ENCODE measurements at places on chromosomes 3 and 15.

- DNase-seq = no peak
These were observed 104.9 kb upstream of the MANF start for GRCh38 chr3:51280176-51280575.

GRCh38 chr3:143429628-143430514 lies 310.3 kb downstream of the CHST2 start:
- no peak for DNase-seq

DNA sequence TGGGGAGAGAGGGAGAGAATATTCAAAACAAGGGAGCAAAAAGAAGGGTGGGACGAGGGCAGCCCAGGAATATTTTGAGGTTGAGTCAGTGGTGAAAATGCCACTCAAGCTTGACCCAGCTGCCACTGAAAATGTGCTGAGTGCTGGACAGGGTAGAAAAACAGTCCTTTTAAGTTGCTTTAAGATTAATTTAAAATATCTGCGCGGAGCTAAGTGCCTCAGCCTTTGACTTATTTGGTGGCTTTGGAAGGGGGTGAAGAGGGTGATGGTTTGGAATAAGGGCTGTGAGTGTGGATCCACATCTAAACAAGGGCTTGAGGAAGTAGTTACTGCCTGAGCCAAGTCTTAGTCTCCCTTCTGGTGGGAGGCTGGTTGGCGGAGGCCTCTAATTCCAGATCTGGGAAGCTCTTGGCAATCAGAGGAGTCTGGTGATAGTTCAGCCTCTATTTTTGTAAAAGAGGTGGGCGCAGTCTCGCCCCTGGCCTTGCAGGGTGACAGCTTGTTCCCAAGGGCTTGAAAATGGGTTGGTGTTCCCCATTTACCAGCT lies 280.8 kb upstream of the ROPN1 start:
- DNase-seq = peak; percentile 15

GRCh38 chr3:141969711-141970110 lies 93.3 kb downstream of the ATP1B3 start:
- DNase-seq = no peak

DNA sequence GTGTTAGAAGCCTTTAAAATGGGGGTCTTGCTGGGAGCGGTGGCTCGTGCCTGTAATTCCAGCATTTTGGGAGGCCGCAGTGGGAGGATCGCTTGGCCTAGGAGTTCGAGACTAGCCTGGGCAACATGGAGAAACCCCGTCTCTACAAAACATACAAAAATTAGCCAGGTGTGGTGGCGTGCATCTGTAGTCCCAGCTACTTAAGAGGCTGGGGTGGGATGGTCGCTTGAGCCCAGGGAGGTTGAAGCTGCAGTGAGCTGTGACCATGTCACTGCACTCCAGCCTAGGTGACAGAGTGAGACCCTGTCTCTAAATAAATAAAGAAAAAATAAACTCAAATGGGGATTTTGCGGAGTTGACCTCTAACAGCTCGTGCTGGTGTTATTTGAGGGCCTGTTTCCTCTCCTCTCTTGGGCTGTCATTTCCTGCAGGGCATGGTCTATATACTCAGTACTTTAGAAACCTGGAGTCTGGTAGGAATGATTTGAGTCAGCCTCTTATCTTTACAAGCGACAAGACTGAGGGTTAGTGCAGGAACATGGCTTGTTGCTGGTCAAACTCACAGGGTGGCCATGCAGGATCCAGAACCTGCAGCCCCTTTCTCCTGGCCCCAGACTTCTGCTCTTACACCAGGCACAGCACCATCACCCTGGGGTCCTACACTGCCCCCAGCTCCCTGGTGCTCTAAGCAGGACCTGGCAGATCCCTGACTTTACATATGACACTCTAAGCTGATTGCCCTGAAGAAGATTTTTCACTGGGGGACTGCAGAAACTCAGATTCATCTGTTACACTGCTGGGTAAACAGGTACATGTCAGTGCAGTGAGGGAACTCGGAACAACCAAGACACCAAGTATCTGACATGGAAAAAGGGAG lies 15.1 kb downstream of the EHD4 start:
- no peak for DNase-seq

- DNase-seq = no peak
These were observed 137.9 kb downstream of the UACA start for GRCh38 chr15:70625438-70625837.

- DNase-seq = no peak
These were observed 129.5 kb upstream of the ACP3 start for GRCh38 chr3:132187746-132188145.

GRCh38 chr3:158539414-158540014 lies 31.5 kb upstream of the MLF1 start:
- peak; percentile 7 for DNase-seq

- no peak for DNase-seq
These were observed 226.1 kb upstream of the BHLHE40 start for GRCh38 chr3:4753073-4753691.

GRCh38 chr3:9180764-9181117 lies 68.7 kb downstream of the SRGAP3 start:
- no peak for DNase-seq

DNA sequence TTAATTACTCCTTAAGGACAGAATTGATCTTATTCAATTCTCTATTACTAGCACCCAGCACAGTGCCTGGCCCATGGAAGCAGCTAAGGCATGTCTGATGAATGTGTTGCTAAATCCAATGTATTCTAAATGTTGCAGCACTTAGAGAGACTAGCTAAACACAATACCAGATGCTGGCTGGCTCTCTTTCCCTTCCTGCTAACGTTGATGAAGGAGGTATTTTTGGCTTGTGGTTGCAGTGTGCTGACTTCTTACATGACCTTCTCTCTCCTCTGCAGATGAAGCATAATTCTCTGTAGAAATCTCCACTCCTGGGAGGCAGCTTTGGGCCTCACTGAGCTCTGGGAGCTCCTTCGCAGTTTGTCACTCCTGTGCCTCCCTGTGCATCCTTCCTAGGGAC lies 183.6 kb downstream of the PEX5L start:
- peak; percentile 24 for DNase-seq

GRCh38 chr3:168961271-168961670 lies 702.2 kb downstream of the MECOM start:
- DNase-seq = no peak

DNA sequence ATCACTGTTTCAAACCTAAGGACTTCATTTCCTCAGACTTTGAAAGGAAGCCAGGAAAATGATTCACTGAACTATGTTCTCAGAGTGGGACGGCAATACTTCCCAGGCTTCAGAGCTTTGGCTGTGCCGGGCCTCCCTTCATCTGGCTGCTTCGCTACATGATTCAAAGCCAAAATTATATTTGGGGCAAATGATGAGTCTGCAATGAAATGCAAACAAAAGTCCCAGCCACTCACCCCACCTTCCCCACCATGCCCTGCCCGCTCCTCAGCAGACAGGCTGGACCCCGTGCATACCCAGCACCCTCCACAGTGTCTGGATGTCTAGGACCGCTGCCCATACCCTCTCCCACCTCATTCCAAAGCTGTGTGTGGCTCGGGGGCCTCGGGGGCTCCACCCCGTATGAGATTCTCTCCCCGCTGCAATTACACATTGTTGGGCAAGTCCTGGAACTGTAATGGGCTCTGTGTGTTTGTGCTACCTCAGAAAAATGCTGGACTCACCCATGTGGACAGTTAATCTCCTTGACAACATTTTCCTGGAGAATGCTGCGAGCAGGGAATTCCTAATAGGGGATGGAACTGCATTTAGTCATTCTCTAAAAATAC lies 32.2 kb downstream of the ATP10A start:
- DNase-seq = peak; percentile 91

- no peak for DNase-seq
These were observed 178.0 kb upstream of the TBL1XR1 start for GRCh38 chr3:177375316-177375715.

GRCh38 chr3:115633467-115633866 lies 10.2 kb downstream of the GAP43 start:
- no peak for DNase-seq

DNA sequence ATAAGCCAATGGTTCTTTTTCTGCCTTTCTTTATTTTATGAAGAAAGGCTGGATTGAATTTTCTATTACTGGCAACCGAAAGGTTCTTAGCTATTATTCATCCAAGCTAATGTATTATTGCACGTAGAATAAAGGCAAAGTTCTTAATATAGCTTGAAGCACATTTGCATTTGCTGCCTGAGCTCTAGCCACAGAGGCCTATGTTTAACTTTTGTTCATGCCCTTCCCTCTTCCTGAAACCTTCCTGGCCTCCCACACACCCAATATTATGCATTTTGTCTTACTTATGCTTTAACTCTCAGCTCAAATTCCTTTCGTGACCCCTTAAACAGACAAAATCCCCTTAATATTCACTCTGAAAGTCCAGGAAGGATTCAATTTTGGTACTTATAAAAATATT lies 71.0 kb upstream of the ZNF280D start:
- DNase-seq = no peak

DNA sequence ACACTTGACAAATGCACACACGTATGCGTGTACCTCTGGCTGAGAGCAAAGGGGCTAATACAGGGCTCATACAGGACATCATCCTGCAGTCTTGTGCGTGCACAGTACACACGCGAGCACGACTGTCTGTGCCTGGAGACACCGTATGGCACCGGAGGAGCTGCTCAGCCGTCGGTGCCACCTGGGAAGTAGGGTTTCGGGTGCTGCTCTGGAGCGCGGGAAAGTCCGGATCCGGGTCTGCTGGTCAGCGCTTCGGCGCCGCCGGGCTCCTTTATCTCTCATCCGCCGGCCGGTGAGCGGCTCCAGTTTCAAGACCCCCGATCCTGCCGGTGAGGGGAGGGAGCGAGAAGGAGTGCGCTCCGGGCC lies 9.3 kb downstream of the FOXL2 start:
- DNase-seq = no peak

DNA sequence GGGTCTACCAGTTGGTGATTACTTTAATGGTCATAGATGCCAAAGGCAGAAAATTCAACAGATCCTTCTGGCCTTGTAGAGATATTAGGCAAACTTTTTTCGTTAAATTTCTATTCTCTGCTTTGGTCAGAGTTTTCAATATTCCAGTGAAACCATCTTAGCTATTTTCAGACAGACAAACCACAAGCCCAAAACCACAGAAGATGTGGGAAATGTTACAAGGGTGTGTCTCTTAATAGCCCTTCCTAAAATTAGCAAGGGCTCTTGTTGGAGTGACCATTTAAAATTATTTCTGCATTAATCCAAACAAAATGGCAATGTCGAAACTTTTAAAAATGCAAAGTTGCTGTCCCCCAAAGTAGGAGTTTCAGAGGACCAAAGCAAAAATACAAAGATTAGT lies 102.8 kb downstream of the ARRDC4 start:
- no peak for DNase-seq

DNA sequence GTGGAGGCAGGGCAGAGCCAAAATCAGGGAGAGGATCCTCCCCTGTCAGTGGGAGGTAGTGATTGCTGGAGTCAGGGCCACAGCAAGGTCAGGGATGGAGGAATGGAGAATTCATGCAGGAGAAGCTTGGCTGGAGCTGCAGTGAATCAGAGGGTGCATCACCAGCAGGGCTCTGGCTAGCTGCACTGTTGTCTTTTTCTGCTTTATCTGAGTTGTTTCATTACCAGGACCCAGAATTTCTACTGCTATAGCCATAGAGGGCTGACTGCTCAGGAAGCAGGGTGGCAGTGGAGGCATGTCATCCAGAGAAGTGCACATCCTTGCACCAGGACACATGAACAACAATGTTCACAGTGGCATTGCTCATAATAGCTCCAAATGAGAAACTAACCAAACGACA lies 113.5 kb upstream of the GALNT15 start:
- DNase-seq = peak; percentile 77

- peak; percentile 76 for DNase-seq
These were observed 182.2 kb downstream of the ABHD5 start for GRCh38 chr3:43872901-43873300.

- DNase-seq = no peak
These were observed 606.7 kb upstream of the MDFIC2 start for GRCh38 chr3:70919091-70919490.

DNA sequence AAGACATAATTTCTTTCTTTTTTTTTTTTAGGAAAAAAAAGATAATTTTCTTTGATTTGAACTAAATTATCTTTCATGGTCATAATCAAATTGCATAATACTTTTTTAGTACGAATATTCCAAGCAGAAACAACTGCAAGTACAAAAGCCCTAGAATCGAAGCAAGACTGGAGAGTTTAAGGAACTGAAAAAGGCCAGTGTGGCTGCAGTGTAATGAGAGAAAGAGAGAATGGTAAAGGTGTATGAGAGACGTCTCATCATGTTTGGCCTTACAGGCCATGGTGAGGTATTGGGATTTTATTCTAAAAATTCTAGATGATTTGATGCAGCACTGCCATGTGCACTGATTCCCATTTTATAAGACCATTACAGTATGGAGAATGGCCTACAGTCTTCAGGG lies 180.9 kb downstream of the SUCNR1 start:
- no peak for DNase-seq

DNA sequence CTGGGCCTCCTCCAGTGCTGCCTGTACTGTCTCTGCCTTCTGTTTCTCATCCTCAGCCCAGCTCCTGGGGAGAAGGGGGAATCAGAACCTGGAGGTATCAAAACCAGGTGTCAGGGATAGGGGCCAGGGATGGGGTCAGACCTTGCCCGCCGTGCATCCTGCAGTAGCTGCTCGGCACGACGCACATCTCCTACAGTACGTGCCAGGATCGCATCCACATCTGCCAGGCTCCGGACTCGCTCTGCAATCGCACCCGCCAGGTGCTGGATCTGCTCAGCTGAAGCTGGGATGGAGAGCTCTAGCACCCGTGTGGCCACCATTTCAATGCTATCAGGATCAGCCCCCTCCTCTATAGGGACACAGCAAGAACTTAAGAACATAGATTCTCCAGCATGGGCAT lies 1.4 kb upstream of the USP19 start:
- DNase-seq = no peak

- DNase-seq = no peak
These were observed 166.5 kb upstream of the TMCO5A start for GRCh38 chr15:37767841-37768455.

- no peak for DNase-seq
These were observed 29.2 kb upstream of the SFMBT1 start for GRCh38 chr3:53074761-53075742.

GRCh38 chr3:20057612-20058180 lies 17.4 kb downstream of the KAT2B start:
- no peak for DNase-seq

DNA sequence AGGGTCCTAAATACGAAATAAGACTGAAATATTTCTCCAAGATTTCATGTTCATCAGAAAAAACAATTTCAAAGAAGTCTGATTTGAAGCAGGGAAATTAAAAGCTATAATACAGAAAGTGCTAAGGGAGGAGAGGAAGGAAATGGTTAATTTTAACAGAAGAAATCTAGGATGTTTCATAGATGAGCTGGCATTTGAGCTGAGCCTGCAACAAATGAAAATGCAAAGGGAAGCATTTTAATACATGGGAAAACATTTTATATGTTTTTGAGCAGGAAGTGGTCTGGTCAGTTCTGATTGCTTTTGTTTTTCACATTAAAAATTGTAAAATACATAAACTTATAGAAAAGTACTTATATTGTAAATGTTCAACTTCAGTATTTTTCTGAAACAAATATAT lies 17.2 kb upstream of the RAP2B start:
- DNase-seq = peak; percentile 19

DNA sequence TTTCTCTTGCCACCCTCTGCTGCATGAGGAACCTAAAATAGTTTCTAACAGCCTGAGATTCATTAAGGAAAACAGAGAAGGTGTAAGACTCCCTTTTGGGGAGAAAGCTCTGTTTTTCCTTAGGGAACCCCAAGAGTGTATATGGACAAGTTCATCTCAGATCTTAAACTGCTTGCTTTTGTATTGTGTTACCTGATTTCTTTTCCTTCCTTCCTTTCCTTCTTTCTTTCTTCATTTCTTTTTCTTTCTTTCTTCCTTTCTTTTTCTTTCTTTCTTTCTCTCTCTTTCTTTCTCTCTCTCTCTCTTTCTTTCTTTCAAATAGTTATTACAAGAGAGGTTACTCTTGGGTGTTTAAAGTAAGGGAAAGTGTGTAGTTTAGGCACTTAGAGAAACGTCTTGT lies 5.3 kb upstream of the POC1A start:
- no peak for DNase-seq

All from hepatic stellate cell (primary cell).